Cardiac muscle cell (in vitro differentiated cells and primary cell): ENCODE measurements at places on chromosomes 2 and 18.
A peak's percentile ranks its signal among the peaks of the same experiment; 100 is the strongest.

GRCh38 chr18:21064347-21064746 lies 47.3 kb downstream of the ROCK1 start:
- peak; percentile 8 for DNase-seq

DNA sequence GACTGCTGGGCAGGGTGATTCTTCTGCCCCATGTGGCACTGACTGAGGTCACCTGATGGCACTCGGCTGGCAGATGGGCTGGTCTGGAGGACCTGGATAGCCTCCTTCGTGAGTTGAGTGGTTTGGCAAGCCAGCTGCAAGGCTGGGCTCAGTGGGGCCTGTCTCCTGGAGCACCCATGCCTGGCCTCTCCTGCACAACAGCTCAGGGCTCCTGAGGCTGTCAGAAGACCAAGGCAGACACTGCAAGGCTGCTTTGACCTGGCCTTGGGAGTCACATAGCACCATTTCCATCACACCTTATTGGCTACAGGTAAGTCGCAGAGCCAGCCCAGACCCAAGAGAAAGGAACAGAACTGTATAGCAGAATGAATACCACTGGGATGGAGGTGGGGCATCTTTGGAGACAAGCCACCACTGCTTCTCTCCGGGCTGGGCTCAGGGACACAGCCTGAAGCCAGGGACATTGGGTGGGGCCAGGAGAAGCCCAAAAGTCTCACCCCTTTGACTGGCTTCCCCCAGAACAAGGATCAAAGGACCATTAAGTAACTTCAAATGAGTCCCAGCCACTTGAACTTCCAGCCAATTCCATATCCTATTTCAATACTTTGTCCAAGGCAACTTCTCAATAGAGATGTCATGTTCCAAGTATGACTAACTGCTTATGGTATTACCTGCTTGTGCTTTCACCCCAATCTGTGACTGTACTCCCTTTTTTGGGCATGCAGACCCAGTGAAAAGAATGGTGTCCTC lies 156.3 kb downstream of the CABLES1 start:
- DNase-seq, result peak; percentile 64

GRCh38 chr18:36441426-36442240 lies 144.1 kb downstream of the FHOD3 start:
- peak; percentile 51 for DNase-seq

- no peak for DNase-seq
Observed at GRCh38 chr18:25334588-25334987, 17.4 kb downstream of the ZNF521 start.

DNA sequence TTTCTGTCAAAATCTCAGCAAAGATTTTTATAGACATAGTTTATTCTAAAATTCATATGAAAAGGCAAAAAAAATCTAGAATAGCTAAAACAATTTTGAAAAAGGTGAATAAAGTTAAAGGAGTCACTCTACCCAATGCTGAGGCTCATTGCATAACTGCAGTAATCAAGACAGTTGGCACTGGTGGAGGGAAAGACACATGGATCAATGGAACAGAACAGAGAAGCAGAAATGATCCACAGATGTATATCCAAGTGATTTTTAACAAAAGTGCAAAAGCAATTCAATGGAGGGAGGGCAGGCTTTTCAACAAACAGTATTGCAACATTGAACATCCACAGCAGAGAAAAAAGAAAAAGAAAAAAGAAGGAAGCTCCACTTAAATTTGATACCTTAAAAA lies 162.8 kb downstream of the RBM43 start:
- no peak for DNase-seq

GRCh38 chr2:207937253-207937652 lies 88.1 kb downstream of the PLEKHM3 start:
- DNase-seq, result no peak
